ENCODE measurements at places on chromosomes 5 and 9.

DNA sequence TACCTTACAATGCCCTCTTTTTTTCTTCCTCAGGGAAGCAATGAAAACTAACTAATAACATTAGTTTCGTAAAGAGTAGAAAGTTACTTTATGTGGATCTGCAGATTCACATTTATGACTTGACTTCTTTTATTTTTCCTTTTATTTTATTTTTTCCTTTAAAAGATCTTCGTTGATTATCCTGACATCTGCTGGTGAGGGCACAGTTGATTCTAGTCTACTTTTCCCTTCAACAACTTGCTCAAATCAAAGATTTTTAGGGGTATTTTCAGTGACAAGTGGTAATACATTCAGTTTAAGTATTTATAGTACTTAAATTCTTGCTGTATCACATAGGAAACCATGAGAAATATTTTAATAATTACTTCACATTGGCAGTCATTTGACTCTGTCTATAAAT is 4.9 kb downstream of the EDIL3 start:
- no peak for DNase-seq

DNA sequence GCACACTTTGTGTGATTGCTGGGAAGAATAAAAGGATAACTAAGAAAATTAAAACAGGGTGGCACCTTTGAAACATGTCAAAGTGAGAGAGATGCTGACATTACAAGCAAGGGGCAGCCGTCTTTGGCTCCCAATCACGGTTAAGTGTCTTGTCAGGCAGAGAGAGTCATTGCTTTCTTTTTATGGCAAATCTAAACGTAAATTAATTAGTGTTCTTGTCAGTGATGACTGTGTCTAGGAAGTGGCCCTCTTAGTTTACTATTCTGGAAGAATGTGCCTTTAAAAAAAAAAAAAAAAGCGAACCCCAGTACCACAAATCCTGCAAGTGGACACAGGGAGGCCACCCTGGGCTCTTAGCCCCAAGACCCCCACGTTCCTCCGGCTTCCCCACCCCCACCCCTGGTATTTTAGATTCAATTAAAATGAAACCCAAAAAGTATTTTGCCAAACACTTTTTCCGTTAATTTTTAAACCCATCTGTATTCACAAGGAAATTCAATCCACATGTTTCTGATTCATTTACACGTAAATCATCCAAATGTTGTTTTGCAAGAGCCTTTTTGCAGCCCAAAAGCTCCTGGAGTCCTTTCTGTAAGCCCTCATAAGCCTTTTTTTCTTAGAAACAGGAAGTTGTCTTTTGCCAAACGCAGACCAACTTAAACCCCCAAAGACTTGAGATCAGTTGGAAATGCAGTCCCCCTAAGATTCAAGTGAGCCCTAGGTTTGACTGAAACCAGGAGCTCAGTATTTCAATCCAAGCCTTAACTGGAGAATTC is 399.3 kb downstream of the EBF1 start:
- no peak for DNase-seq

GRCh38 chr5:125829349-125829748 is 593.9 kb upstream of the GRAMD2B start:
- no peak for DNase-seq

DNA sequence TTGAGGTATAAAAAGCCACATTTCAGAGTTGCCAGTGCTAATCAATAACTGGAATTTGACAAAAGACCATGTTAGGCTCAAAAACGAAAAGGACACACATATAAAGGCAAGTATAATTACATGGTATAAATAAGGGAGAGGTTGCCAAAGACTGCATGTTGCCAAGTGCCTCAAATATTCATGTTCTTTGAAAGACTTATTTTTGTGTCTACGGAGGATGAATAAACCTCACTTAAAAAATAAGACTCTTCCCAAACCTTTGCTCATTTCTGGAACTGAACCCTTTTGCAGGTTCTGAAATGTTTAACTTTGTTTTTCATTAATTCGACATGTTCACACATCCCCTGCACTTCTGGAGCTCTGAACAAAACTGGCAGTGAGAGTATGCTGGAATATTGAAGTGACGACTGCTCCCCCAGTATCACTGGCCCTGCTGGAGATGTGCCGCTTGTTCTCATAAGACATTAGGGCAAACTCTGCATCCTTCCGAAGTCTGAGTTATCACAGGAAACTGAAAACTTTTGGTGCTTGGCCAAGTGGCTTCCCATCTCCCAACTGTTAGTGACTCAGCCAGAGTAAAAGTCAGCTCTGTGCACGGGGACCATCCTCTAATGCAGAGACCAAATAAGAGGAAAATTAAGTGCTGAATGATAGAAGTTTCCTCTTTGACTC is 336.8 kb downstream of the GLIS3 start:
- no peak for DNase-seq

GRCh38 chr9:227860-228259 is 13.2 kb downstream of the DOCK8 start:
- no peak for DNase-seq

- DNase-seq = no peak
Measured at GRCh38 chr9:4559261-4560182, 69.3 kb downstream of the SLC1A1 start.

DNA sequence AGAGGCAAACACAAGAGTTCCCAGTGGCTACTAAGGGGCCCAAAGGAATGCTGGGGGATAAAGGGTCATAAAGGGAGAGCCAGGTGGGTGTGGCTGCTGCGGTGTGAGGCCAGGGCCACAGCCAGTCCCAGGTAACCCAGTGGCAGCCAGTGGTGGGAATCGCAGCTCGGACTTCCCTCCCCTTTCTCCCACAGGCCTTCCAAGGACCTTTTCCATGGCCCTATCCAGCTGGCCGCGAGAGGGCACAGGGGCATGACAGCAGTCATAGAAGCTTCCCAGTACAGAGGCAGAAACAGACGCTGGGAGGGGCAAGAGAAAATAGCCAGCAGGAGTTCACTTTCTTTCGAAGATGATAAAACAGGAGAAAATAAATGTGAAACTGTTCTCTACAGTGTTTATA is 257.6 kb downstream of the SEMA5A start:
- no peak for DNase-seq

GRCh38 chr9:73684601-73685000 is 532.9 kb downstream of the ANXA1 start:
- no peak for DNase-seq

- no peak for DNase-seq
Measured at GRCh38 chr9:101849102-101849707, 110.8 kb upstream of the GRIN3A start.

- no peak for DNase-seq
Measured at GRCh38 chr5:139843991-139844390, 48.4 kb downstream of the PSD2 start.

DNA sequence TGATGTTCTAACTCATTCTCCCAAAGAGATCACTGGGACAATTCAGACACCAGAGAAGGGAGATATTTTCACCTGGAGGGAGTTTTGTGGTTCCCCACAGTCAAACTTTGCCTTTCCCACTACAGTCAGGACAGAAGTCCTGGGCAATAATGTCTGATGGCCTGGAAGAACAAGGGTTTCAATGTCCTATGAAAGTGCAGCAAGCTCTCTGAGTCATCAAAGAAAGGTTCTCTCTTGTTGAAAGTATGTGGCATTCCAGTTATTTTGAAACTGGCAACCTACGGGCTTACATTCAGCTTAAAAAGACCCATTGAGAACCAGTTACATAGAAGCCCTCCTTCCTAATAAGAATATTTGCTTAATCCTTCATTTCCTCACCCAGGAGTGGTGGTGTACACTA is 103.9 kb downstream of the INSYN2B start:
- no peak for DNase-seq

DNA sequence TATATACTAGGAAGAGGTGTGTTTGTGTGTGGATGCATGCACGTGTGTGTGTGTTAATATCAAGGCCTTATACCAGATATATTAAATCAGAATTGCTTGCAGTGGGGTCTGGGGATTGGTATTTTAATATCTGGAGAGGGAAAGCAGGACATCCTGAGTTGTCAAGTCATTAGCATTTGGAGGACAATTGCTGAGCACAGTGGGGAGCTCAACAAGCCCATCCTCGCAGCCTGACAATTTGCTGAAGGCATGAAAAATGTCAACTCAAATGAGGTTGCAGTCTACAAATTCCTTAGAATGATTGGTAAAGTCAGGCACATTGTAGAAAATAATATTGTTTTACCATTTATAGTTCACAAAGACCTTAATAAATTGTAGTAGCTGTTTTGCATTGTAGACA is 627.4 kb downstream of the LRRC70 start:
- DNase-seq = no peak

DNA sequence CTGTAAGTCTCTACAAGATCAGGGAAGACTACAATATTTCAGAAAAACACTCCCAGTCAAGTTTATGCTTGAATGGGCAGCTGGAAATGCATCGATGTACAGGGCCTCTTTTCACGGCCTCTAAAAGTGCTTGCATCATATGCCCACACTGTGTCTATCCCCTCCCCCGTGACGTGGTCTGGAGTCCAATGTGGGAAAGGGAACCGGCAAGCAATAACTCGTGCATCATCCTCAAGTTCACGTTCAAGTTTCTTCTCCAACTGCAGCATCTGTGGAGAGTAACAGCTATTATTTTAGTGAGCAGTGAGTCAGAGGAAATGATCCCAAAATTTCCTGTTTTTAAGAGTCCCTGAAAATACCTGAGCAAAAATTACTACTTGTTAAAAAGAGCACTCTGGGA is 22.3 kb downstream of the ATPSCKMT start:
- no peak for DNase-seq

GRCh38 chr5:117082977-117083376 is 508.4 kb upstream of the SEMA6A start:
- DNase-seq = no peak

DNA sequence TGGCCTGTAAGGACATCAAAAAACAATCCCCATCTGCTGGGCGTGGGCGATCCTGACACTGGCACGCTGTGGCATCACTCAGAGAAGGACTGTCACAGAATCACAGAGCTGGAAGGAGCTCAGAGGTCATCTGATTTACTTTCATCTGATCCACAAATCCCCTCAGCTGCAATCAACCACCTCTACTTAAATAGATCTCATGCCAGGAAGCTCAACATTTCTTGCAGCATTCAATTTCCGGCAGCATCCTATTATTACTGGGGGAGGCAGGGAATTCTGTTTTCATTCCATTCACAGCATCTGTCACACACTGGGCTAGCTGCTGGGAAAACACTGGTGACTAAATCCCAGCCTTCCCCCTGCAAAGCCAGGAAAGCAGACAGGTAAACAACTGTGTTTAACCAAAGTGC is 38.3 kb downstream of the RETREG1 start:
- DNase-seq = no peak

DNA sequence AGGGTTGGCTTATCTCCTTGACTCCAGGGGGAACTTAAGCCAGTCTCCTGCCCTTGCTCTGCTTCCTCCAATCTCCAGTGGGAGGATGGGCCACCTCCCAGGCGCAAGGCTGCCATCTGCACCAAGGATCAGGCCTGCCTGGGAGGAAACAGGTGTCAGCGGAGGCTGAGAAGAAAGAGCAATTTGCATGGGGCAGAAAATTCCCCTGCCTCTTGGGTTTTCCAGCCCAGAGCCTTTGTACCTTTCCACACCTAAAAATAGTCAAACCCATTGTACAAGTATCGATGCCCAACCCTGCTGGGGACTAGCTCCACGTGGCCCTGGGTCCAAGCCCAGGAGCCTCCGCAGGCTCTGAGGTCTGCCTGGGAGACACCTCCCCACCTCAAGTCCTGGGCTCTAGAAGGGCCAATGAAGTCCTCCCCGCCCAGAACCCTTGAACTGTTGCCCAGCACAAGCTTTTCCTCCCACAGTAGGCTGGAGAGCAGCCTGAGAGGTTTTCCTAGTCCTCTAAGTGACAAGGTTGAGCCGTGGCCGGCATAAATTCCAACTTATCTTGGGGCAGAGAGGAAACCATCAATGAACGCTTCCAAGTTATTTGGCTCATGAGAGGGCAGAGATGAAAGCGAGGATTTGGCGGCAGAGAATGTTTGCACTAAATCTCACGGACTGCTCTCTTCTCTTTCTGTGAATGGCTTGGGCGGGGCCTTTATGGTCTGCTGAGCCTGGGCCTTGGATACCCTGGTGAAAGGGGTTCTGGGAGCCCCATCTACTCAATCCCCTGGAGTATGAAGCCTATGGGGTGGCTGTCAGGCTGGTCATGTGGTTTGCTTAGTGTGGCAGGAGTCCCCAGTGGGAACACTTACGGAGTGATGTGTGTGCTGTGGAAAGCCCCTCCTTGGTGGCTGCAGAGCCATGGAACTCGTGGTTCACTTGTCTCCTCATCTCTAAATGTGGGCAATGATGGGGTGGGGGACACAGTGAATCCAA is 15.6 kb downstream of the JADE2 start:
- DNase-seq = no peak

- no peak for DNase-seq
Measured at GRCh38 chr9:121826711-121827110, 175.3 kb downstream of the DAB2IP start.

DNA sequence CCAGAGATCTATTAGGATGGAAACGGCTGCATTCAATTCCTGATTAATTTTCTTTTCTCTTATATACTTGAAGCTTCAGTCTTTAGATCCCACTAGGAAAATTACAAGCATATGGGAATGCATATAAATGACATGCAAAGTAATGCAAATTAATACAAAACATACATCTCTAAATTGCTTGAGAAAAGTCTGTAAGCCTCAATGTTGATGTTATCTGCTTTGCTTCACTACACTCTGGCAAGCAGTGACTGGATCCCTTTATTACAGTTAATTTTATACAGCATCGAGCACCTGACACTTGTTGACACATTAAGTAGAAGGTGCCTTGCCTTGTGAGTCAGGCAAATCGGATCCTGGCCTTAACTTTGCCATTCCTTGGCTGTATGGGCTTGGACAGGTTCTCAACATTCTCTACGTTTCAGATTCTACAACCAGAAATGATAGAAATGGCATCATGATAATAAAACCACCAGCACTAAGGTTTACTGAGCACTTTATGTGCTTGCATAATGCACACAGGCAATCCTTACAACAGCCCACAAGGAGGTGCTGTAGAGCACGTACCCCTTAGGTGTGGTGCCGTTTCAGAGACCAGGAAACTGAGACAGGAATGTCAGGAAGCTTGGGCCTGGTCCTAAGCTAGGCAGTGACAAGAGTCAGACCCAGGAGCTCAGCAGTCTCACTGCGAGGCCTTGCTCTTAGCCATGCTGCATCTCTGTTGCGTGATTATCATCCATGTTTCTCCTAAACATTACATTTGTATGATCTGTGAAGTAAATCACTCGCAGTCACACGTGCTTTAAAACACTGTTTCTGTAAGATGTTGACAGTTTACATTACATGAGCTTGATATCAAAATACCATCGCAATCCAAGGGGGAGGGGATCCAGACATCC is 2.7 kb downstream of the GCNT4 start:
- no peak for DNase-seq

DNA sequence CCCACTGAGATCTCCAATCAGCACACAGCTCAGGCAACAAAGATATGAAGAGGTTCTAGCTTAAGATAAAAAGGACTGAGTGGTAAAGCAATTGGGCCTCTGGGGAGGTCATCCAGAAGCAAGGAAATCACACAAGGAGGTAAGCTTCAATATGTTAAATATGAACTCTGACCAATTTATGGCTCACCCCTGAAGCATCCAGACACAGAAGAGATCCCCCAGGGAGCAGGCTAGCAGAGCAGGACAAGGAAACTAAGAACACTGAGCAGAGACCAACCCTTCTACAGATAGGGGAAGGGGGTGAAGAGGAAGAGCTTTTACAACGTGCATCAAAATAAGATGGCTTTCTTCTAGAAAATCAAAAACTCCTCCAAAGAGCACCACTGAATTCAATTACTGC is 616.2 kb downstream of the DNAH5 start:
- DNase-seq = no peak

Data from thoracic aorta (tissue), 2 donors.